ENCODE measurements at places on chromosomes 3 and 15.

- no peak for DNase-seq
Measured at GRCh38 chr3:164040991-164041390, 1037.3 kb downstream of the SI start.

DNA sequence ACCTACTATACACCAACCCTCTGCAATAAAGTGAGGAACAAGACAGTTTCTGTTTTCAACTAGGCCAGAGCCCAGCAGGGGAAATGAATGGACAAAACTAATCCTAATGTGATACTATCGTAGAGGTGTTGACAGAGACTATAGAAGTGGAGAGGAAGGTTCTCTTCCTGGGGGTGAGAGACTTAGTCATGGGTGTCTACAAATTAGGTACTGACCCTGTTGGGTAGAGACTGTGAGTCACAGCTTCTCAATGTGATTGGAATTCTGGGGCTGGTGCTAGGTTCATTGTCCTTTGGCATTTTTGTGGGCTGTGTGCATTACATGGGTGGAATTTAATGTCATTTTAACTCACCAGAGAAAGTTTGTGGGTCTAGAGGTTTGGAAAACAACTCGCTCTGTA lies 79.3 kb downstream of the ADAMTSL3 start:
- DNase-seq = no peak

- no peak for DNase-seq
Measured at GRCh38 chr3:5136919-5137429, 14.9 kb downstream of the ARL8B start.

- DNase-seq = no peak
Measured at GRCh38 chr3:108525971-108526370, 15.6 kb upstream of the MYH15 start.

GRCh38 chr3:159858650-159859049 lies 130.0 kb upstream of the IL12A start:
- DNase-seq = no peak

GRCh38 chr15:77538027-77538451 lies 94.7 kb downstream of the LINGO1 start:
- DNase-seq = no peak

GRCh38 chr15:67511606-67512005 lies 9.3 kb upstream of the C15orf61 start:
- no peak for DNase-seq

GRCh38 chr15:38164507-38164906 lies 88.1 kb upstream of the SPRED1 start:
- no peak for DNase-seq

DNA sequence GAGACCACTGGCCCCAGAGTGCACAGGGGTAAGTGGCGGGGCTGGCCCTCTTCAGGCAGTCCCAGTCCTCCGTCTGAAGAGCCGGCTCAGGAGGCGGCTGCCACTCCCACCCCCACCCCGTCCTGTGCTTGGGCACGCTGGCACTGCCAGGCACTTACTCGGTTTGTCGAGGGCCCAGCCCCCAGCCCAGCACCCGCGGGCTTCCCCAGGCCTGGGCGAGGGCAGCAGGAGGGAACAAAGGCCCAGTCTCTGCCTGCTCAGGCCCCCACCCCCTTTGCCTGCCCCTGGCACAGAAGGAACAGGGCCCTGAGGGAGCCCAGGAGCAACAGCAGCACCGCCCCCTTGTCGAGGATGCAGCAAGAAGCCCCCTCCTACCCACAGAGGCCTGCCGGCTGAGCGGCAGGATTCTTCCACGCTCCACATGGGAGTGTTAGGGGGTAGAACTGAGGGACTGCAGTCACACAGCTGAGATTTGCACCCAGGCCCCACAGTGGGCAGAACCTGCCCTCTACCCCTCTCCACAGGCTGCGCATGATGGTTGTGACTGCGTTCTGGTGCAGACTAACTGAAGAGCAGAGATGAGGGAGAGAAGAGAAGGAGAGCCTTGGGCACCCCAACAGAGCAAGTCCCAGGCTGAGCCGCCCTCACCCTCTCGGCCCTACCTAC lies 8.9 kb downstream of the DUSP7 start:
- DNase-seq = no peak

GRCh38 chr3:140131895-140132294 lies 196.9 kb downstream of the CLSTN2 start:
- no peak for DNase-seq

- DNase-seq = no peak
Measured at GRCh38 chr15:90031231-90031791, 30.2 kb downstream of the ZNF710 start.

- DNase-seq = no peak
Measured at GRCh38 chr15:83549623-83550022, 102.5 kb downstream of the SH3GL3 start.

- DNase-seq = no peak
Measured at GRCh38 chr3:114179575-114179974, 723 bp upstream of the DRD3 start.

DNA sequence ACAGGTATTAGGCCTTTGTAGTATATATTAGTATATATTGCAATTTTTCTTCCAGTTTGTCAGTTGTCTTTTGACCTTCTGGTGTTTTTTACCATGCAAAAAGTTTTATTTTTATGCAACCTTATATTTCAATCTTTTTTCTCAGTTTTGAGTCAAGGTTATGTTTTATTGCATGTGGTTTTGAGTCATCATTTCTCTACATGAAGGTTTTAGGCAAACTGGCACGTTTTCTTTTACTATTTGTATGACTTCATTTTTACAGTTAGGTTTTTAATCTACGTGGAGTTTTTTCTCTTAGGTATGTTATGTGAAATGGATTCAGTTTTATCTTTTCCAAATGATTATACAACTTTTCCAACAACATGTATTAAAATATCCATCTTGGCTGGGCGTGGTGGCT lies 36.8 kb upstream of the TCAIM start:
- DNase-seq = no peak

DNA sequence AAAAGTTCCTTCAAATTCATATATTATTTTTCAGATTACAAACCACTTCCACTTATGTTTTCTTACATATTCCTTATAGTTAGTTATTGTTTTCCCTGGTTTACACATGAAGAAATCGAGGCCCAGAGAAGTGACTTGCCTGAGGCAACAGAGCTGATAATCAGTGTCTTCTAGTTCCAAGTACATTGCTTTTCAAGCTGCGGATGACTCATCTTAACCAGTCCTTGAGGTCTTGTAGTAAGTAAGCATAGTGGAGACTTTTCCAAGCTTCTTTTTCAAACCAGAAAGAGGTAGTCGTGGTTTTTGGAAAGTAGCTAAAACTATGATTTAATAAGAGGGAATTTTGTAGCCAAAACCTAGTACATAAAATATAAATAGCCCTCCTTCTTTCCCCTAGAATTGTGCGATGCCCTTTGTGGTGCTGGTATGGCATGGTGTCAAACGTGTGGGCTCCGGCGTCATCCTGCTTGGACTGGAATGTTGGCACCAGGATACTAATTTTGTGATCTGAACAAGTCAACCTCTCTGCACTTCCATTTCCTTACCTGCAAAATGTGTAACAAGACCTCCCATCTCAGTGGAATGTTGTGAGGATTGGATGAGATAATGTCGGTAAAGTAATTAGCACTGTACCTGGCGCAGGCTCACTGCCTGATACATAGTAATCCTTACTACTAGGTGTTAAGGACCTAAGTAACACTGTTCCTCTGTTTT lies 19.0 kb upstream of the DLG1 start:
- DNase-seq = no peak
